Activated CD4-positive, alpha-beta T cell treated with anti-CD3 and anti-CD28 coated beads, Interleukin-2, amount 50 U/mL, for 4 hours (primary cell): ENCODE measurements at places on chromosomes 16 and 17.

GRCh38 chr17:41324180-41325075 lies 8.9 kb upstream of the KRTAP17-1 start:
- DNase-seq = no peak

- DNase-seq = no peak
These were observed 13.6 kb downstream of the OR1D5 start for GRCh38 chr17:3049705-3050295.

GRCh38 chr17:52895272-52895671 lies 736.8 kb upstream of the CA10 start:
- DNase-seq = no peak

GRCh38 chr16:64083428-64084129 lies 1038.3 kb downstream of the CDH11 start:
- DNase-seq = no peak

DNA sequence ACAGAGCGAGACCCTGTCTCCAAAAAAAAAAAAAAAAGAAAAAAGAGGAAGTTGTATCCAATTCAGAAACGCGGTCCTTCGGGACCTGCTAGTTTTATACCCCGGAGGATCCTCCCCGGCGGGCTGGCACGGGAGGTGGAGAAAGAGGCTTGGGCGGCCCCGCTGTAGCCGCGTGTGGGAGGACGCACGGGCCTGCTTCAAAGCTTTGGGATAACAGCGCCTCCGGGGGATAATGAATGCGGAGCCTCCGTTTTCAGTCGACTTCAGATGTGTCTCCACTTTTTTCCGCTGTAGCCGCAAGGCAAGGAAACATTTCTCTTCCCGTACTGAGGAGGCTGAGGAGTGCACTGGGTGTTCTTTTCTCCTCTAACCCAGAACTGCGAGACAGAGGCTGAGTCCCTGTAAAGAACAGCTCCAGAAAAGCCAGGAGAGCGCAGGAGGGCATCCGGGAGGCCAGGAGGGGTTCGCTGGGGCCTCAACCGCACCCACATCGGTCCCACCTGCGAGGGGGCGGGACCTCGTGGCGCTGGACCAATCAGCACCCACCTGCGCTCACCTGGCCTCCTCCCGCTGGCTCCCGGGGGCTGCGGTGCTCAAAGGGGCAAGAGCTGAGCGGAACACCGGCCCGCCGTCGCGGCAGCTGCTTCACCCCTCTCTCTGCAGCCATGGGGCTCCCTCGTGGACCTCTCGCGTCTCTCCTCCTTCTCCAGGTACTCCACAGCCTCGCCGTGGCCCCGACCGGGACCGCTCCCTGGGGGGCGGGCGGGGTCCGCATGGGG lies at the start of gene CDH3:
TSS of gene CDH3 (plus strand) at position 596 of the 779 bp plus-strand sequence. CDS start at position 666, 70 bp downstream.
- DNase-seq = peak; percentile 6

DNA sequence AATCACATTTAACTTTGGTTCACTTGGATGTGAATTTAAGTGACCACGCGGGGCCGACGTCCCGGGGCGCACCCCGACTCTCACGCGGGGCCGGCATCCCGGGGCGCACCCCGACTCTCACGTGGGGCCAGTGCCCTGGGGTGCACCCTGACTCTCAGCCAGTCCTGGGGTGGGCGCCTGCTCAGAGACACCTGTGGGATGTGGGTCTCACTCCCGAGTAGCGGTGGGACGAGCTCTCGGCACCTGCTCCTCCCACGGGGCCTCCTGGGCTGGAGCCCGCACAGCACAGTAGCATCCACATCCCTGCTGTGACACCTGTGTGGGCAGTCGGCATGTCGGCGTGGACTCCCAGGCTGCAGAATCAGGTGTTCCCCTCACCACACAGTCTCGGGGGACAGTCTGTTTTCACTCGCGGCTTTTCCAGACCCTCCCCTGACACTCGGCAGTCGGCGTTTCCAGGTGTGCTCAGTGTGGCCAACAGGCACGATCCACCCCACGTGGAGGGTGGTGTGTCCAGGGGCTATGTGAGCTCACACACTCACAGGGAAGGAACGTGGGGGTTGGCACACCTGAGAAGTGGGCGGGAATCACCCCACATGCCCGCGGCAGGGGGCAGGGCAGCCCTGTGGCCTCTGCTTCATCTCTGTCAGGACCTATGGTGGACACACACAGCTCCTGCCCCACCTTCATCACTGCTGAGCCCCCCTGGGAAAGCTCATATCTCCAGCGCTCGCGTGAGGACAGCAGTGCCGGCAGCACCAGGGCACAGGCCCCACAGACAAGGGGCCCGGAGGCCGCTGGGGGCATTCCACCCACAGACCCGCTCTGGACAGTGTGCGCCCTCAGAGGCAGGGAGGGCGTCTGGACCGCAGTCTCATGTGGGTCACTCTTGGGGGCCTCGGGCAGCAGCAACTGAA lies 51.8 kb downstream of the LMF1 start:
- DNase-seq = no peak

DNA sequence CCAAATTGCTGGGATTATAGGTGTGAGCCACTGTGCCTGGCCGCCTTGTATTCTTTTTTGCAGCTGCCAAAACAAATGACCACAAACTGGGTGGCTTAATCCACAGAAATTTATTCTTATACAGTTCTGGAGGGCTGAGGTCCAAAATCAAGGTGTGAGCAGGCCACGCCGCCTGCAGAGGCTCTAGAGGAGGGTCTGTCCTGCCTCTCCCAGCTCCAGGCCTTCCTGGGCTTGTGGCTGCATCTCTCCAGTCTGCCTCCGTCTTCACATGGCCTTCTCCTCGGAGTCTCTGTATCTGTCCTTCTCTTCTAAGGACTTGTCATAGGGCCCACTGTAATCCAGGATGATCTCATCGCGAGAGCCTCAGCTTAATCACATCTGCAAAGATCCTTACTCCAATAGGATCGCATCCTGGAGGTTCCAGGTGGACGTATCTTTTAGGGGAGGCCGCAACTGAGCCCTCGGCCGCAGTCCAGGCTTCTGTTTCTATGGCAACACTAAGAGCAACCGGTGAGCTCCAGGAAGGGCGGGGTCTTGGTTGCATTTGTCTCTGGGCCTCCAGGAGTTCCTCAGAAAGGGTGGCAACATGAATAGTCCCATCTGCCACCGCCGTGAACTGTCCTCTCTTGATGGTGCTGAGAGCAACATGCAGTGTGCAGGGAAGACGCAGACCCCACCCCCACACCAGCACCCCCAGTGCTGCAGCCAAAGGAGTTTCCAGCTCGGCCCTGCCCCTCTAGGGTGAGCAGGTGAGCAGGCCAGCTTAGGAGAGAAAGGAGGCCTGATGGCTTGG lies 29.5 kb upstream of the CREBBP start:
- no peak for DNase-seq

- DNase-seq = no peak
These were observed 86.1 kb downstream of the RPA1 start for GRCh38 chr17:1915889-1916288.

DNA sequence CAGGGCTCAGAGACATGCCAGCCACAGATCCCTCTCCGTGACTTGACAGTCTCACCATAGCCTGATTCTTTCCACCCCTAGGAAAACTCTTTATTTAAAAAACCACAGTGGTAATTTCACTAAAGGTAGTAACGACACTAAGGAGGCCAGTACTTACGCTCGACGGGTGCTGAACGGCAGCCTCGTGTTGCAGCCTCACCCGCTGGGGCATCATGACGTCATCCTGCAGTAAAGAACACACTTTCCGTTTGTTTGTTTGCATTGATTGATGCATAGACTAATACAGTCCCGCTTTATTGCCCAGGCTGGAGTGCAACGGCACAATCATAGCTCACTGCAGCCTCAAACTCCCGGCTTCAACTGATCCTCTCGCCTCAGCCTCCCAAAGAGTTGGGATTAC lies 65.1 kb upstream of the METRNL start:
- DNase-seq = no peak

DNA sequence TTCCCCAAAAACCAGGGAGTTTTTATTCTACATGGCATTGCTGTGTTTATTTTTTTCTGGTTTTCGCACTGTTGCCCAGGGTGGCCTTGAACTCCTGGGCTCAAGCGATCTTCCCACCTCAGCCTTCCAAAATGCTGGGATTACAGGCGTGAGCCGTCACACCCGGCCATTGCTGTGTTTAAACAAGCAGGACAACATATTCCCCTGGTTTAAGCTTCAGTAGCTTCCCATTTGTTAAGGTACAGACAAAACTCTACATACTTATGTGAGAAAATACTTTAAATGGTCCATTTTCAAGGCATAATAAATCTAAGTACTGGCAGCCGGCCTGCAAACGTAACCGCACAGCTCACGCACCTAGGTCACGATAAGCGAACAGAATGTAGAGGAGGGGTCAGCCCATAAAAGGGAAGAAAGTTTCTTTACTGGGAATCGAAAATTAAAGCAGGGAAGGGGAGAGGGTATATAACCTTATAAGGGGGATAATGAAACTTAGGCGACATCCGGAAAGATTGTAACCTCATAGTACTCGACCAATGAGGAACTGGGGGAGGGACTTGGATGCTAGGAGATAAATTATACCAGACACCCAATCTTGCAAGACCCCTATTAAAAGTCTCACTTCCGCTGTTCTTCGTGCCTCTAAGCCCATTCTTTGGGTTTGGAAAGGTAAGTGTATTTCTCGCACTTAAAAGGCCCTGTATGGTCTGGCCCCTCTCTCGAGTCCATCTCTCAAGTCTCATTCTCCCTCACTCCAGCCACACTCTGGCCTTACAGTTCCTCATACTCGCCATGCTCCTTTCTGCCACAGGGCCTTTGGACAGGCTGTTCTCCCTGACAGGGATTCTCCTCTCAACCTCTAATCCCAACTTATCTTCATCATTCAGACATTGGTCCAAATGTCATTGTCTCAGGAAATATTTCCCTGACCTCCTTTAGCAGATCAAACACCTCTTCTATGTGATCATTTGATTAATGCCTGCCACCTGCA lies 59.2 kb downstream of the TEX14 start:
- DNase-seq = no peak
